ENCODE measurements at places on chromosomes 11 and 22. TPM values are rescaled to one million over a fixed set of nuclear protein-coding genes. Genes with fewer than 3 reads are reported as not detected.

DNA sequence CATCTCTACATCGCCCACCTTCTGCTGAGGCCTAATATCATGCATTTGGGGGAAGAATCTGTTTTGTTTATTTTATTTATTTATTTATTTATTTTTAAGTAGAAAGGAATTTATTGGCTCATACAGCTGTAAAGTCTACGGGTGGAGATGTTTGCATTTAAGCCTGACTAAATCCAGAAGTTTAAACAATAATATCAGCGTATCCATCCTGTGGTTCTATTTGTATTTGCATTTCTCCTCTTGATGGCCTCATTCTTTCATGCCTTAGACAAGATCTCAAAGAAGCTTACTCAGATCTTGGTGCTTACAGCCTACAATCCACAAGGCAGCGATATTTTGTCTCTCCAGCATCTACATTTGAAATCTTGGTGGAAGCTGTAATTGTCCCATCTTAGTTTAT lies 67.1 kb upstream of the CARD18 start:
- no peak for DNase-seq

- no peak for DNase-seq
Measured at GRCh38 chr11:7263842-7264241, 12.1 kb downstream of the SYT9 start.

- DNase-seq = no peak
Measured at GRCh38 chr11:44335052-44335760, 25.3 kb upstream of the ALX4 start.

DNA sequence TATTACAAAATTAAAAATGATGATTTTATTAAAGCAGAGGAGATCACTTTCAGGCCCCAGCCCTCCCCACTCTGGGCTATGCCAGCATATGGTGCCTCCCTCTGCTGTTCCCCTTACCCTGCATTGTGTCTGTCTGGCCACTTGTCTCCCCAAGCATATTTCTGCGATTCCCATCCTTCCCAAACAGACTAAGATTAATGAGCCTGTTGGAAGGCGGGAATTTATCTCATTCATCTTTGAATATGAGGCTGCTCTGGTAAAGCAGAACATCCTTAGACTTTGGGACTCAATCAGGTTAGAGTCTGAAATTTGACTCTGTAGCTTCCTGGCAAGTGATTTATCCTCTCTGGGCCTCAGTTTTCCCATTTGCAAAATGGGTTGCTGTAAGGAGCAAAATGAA lies 25.7 kb downstream of the AMPD3 start:
- DNase-seq = no peak

DNA sequence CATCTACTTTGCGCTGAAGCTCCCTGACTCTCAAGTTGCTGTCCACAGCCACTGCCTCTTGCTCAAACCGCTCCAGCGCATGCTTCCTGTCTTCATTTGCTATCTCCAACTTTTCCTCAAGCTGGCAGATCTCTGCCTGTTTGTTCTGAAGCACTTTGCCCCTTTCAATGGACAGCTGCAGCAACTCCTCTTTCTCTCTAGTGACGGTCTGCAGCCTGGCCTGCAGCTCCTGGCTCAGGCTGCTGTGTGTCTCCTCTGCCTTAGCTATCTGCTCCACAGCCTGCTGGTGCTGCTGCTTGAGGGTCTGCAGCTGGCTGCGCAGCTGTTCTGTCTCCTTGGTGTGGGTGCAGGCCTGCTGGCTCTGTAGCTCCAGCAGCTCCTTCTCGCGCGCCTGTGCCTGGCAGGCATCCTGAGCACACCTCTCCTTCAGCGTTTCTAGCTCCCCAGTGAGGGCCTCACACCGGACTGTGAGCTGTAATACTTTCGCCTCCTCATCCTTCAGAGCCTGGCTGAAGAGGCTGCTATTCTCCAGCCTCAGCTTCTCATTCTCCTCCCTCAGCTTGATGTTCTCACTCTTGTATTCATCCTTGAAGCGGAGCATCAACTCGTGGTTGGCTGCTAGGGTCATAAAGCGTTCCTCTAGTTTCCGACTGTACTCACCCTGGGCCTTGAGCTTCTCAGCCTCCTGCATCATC lies 723 bp downstream of the CCDC89 start:
- no peak for DNase-seq

- DNase-seq = no peak
Measured at GRCh38 chr22:46049726-46050450, 72.9 kb upstream of the WNT7B start.

- DNase-seq = no peak
Measured at GRCh38 chr22:26665813-26666231, 8.4 kb downstream of the MIAT start.

DNA sequence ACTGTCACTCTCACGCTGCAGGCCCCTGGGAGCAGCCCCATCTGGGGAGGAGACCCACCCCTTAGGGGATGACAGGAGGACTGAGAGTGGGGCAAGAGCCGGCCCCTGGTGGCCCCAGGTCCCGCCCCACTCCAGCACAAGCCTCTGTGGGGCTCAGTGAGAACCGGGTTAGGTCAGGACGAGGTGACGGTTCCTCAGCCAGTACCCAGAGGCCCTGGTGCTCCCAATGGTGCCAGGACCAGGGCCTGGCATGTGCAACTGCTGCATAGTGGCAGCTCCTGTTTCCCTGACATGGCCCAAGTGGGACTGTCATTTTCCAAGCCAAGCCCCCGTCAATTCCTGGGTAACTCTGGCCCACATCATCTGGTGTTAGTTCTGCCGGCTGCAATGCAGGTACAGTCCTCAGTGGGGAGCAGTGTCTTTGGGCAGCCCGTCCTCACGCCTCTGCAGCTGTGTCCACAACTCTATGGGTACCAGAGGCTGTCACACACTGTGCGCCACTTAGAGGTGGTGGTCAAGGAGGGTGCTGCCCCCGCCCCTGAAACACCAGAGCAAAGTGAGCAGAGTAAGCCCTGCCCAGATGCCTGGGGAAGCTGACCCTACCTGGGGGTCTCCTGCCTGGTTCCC lies 15.9 kb downstream of the CHID1 start:
- DNase-seq = no peak

CLDN5 gene
- total RNA-seq = 1.7 TPM

RAPSN gene
- total RNA-seq = 0.14 TPM

- no peak for DNase-seq
Measured at GRCh38 chr11:61115498-61116224, 13.4 kb downstream of the CD5 start.

OSBP2 gene
- 6.2 TPM for total RNA-seq

DNA sequence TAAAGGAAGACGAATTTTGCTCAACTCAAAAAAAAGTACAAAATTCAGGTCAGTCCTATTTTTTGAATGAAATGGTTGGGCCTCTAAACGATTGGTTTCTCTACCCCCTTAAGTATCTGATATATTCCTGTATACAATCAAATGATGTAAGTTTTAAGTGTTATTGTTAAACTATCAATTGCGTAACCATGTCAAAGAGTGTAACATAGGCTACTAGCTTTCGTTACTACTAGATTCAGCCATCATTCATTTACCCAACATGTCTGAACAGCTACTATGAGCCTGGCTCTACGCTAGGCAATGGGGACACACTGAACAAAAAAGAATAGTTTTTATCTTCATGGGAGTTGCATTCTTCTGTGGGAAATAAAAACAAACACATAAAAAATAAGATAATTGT lies 3.3 kb downstream of the RAB6A start:
- no peak for DNase-seq

SLN gene
- total RNA-seq = not detected

DNA sequence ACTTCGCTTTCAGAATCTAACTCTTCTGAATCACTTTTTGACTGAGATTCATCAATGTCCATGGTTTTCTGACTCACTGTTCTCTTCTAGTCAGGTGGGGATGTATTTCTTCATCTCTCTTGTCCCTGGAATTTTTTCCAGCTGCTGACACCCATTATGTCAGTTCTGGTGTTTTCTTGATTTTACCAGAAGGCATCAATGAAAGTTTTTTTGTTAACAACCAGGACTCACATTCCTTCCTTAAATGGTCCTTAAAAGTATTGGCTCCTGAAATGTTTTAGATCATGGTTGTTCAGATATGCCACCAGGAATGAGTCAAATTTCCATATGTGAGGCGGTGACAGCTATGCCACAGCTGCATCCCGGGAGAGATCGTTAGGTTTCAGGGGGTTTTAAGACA lies 12.9 kb downstream of the MICAL2 start:
- no peak for DNase-seq

GRCh38 chr11:28919194-28919593 lies 811.0 kb downstream of the METTL15 start:
- DNase-seq = no peak

All from kidney epithelial cell (primary cell).